ENCODE measurements at places on chromosomes 2 and 18.

DNA sequence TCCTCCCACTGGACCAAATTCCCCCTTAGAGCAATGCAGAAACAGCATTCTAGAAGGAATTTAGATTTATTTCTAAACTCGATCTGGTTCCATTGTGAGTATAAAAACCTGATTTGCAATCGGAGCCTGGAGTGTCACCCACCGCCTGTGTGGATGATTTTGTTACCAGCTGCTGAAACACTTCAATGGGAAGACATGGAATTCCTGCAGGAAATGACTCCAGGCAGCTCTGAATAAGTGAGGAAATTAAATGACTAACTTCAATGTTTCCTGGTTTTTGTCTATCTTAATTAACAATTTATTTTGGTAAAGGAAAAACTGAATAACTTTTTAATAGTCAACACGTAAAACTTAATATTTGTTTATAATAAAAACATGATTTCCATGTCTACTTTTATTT is 19.3 kb downstream of the CTAGE1 start:
- DNase-seq: no peak

- DNase-seq: no peak
Observed at GRCh38 chr2:30136764-30137444, 9.9 kb upstream of the YPEL5 start.

DNA sequence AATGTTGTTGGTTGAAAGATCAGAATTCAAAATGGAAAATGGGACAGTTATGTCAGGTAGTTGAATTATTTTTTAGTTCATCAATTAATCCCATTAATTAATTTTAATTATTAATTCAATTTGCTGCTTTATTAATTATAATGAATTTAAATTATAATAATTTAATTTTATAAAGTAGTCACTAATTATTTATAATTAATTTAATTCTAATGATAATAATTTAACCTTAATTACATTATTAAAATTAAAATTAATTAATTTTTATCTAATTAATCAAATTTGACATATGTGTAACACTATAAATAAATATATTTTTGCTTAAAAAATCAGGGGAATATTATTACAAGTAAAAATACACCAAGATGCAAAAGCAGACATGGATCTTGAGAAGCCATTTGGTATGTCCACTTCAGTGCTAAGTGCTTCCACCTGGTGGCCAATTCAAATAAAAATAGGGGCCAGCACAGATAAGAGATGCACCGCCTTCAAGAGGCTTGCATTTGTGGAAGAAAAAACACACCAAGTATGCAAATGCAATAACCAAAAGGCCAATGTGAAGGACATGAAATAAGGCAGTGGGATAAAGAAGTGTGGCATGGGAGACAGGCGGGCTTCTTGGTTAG is 73.2 kb downstream of the MBP start:
- DNase-seq: no peak

GRCh38 chr2:31893094-31893493 is 117.7 kb downstream of the MEMO1 start:
- no peak for DNase-seq

DNA sequence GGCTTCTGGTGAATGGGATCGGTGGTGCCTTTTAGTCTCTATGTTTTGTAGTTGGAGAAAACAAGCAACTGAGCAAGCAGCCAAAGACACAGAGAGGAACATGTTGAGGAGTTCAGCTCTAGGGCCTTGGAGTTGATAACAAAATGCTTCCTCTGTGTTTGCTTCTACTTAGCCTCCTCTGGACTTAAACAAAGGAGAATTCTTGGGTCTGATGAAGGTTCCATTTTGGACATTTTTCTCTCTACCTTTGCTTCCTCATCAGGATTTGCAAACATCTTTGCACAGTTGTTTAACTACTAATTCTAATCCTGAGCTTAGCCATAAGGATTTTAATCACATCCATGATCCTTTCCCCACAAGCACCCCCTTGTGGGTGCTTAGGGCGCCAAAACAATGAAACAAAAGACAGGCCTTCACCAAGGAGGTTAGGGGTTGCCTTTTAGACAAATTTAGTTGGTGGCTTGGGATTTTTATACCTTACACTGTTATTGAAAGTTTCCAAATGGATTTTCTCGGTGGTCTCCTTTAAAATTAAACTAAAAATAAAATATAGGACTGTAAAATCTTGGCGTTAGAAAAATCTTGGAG is 148.5 kb upstream of the SATB2 start:
- DNase-seq: no peak

GRCh38 chr2:111669928-111670695 is 213.9 kb downstream of the ANAPC1 start:
- no peak for DNase-seq

GRCh38 chr2:109214651-109215371 is 85.8 kb downstream of the SH3RF3 start:
- DNase-seq: no peak

DNA sequence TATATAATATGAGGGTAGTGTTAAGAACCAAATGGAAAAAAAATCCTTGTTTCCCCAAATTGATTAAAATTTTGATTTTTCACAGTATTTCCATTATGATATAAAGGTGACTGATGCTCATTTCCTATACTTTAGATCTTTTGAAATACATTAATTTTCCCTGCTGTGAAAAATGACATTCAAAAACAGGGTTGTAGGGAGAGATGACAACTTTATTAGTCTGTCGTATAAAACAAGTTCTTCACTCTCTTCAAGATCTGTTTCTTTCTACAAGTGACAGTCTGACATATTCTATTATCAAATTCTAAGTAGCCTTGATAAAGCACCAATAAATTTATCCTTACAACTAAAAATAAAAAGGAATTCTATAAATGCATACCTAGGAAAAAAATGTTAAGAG is 45.3 kb upstream of the VWC2L start:
- no peak for DNase-seq

- DNase-seq: no peak
Observed at GRCh38 chr18:49728542-49728941, 84.8 kb downstream of the ACAA2 start.

All from HS-5 (cell line).